Mesenteric fat pad (tissue), 1 donor: ENCODE measurements at places on chromosomes 1 and 21. TPM values are rescaled to one million over a fixed set of nuclear protein-coding genes. Genes with fewer than 3 reads are reported as not detected.

Gene GBP7
- not detected for total RNA-seq

Gene AZIN2
- 2.1 TPM for total RNA-seq

Gene RGS18
- total RNA-seq: 7.3 TPM

Gene MYOG
- not detected for total RNA-seq

Gene CXADR
- 0.74 TPM for total RNA-seq

Gene GIPC2
- 2.7 TPM for total RNA-seq

Gene PRELP
- 80.0 TPM for total RNA-seq

Gene RHD
- total RNA-seq: not detected

Gene RCC2
- 41.3 TPM for total RNA-seq

Gene IL19
- not detected for total RNA-seq

Gene KIF26B
- total RNA-seq: 0.32 TPM

Gene CYP4X1
- 4.3 TPM for total RNA-seq

Gene OTUD3
- 8.3 TPM for total RNA-seq

Gene ANKRD65
- total RNA-seq: 4.1 TPM

Gene RAB42
- 10.2 TPM for total RNA-seq

Gene CDA
- 6.4 TPM for total RNA-seq

Gene LCE2C
- not detected for total RNA-seq

Gene ITGB3BP
- 8.1 TPM for total RNA-seq

Gene SMG7
- 40.4 TPM for total RNA-seq

Gene TMPRSS3
- total RNA-seq: not detected

Gene MYCBP
- total RNA-seq: 13.5 TPM

Gene ATP1A2
- 31.2 TPM for total RNA-seq

Gene LDLRAD1
- not detected for total RNA-seq

Gene FAM3B
- 0.90 TPM for total RNA-seq

Gene SPRR2D
- not detected for total RNA-seq

Gene MCOLN2
- 0.29 TPM for total RNA-seq

Gene SELP
- 13.4 TPM for total RNA-seq

Gene CA6
- not detected for total RNA-seq

Gene DCST1
- not detected for total RNA-seq

Gene ANKRD34A
- 0.74 TPM for total RNA-seq

Gene AKT3
- total RNA-seq: 55.8 TPM

Gene RIPPLY3
- total RNA-seq: not detected

Gene IFT25
- total RNA-seq: 17.2 TPM

Gene CCDC190
- not detected for total RNA-seq

Gene TDRD5
- 0.35 TPM for total RNA-seq

Gene SDHB
- 113 TPM for total RNA-seq

Gene LRRC53
- not detected for total RNA-seq

Gene ADGRB2
- 3.9 TPM for total RNA-seq

Gene HPDL
- total RNA-seq: 1.00 TPM

Gene ZP4
- not detected for total RNA-seq

Gene PODN
- 86.3 TPM for total RNA-seq

Gene RNU1-3
- 6,165 TPM for total RNA-seq

Gene ASAP3
- total RNA-seq: 37.6 TPM

Gene SYTL1
- 1.9 TPM for total RNA-seq

Gene MROH9
- not detected for total RNA-seq

Gene APOBEC4
- not detected for total RNA-seq
